ENCODE measurements at places on chromosomes 11 and 22.

- no peak for DNase-seq
Observed at GRCh38 chr11:118265954-118266353, 1.9 kb upstream of the MPZL2 start.

DNA sequence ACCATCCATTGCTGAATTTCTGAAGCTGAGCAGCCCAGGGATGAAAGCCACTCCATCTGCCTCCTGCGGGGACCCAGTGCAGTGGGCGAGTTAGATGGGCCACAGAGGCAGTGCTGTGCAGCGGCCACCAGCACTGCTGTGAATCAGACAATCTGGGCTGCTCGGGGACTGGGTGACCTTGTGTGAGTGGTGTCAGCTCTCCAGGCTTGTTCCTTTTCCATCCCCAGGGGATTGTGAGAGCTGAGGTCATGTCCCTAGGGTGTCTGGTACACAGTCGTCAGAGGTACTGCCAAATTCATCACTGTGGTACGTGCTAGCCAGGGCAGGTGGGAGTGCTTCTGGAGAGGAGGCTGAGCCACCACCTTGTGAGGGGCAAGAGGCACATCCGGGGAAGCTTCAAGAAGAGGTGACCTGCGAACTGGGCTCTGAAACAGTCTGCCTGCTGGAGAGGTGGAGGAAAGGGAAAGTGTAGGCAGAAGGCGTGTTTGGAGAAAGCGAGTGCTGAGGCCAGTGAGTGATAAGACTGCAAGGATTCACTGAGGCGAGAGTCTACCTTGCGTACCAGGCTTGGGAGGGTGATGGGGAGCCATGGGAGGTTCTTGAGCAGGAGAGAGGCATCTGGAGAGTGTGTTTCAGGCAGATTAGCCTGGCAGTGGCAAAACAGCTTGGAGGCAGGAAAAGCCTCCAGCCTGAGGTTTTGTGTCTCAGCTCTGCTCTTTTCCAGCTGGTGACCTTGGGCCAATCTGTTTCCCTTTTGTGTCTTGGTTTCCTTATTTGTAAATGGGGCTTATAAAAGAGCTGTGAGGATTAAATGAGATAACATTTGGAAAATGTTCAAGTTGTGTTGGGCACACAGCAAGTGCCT lies 22.7 kb downstream of the CACNA1I start:
- DNase-seq = no peak

GRCh38 chr11:60957188-60957587 lies 5.2 kb upstream of the SLC15A3 start:
- DNase-seq = no peak

DNA sequence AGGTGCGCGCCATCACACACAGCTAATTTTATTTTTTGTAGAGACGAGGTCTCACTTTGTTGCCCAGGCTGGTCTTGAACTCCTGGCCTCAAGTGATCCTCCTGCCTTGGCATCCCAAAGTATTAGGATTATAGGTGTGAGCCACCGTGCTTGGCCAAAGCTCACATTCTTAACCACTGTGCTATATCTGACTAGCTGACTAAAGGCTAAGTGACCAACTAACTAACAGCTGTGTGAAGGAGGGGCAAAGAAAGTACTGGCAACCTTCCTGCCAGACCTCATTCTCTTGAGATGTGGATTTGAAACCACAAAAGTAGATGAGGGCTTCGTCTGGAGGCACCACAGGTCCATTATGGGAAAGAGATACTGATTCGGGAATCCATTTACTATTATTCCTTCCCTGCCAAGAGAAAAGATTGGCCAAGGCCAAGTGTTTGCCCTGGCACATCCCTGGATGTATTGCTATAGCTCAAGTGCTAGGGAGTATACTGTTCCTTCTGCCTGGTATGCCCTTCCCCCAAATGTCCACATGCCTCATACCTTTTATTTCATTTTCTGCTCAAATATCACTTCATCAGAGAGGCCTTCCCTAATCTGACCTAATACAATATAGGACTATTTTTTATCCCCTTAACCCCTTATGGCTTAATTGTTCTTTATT lies 52.7 kb upstream of the RRM1 start:
- no peak for DNase-seq

DNA sequence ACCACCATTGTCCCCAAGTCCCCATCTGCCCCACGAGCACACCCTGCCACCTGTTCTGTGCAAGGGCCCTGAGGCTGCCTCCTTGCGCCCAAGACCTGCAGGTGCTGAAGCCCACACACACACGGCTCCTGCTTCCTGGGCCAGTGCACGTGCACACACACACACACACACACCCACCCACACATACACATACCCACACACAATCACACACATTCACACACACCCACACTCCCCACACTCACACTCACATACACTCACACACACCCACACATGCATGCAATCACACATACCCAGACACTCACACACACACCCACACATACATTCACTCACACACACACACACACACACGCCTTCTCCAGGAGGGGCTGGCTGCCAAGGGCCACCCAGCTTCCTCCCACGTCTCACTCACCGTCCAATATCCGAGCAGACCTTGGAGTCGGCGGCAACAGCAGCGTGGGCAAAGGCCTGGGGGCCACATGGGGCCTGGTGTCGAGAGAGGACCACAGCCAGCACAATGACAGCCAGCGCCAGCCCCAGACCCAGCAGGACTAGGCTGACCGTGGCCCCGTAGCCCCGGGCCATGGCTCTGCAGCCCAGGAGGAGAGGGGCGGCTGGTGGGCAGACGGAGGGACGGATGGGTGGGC lies 616 bp downstream of the GGT5 start:
- DNase-seq = no peak

DNA sequence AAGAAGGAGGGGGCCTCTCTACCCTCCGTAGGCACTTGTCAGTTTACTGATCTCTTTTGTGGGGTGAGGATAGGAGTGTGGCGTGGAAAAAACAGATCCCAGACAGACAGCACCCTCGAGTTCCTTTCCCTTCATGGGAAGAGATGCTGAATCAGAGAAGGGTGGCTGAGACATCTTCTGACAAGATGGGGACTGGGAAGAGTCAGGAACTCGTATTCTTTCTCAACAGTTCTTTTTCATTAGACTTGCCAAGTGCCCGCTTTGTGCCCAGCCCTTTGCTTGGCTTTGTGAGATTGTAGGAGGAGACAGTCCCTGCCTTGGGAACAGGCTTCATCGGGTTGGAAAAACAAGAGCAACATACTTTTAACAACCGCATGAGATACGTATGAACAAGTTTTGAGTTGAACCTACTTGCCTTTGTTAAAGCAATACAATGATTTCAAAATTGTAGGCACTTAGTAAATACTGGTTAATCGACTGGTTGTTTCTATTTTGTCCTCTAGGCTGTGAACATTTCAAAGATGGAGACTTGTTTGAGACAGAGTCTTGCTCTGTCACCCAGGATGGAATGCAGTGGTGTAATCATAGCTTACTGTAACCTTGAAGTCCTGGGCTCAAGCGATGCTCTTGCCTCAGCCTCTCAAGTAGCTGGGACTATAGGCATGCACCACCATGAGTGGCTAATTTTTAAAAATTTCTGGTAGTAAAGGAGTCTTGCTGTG lies 1.1 kb downstream of the RRM1 start:
- peak; percentile 50 for DNase-seq

DNA sequence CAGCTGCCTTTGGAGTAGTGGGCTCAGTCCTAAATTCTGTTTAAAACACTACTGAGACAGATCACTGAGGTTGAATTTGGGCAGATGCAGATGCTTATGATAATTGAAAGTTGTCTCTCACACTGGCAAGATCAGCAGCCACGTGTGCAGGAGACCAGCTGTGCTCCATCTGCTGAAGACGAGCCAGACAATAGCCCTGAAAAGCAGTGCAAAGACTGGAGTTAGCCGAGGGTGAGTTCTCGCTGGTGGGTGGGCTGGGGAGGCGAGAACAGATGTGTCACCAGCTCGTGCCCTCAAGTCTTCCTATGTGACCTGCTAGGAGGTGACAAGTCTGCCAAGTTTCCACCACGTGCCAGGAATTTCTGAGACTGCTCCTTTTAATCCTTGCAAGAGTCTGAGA lies 661.3 kb upstream of the B3GAT1 start:
- no peak for DNase-seq

DNA sequence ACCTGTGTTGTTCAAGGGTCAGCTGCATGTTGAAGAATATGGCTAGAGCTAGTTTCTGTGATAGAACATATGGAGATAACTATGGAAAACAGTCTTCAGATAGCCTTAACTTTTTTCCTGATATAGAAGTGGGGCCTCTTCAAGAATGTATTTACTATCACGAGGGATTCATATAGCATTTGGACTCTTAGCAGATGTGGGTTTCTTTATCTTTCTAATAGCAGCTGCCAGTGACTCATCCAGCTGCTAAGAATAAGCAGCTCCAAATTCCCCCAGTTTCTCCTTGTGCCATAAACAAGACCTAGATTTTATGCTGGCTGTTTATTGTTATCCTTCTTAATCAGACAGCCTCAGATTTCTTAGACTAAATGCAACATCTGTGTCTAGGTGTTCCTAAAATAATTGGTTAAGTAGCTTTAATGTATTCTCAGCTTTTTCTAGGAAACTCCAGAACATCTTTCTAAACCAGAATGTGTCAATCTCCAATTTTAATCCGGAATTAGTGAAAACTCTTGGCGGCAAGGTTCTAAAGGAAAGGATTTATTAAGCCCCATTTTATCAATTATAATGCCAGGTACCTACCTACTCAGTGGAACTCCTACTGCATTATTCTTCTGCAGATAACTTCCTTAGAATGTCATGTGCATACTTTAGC lies 119.8 kb downstream of the CSTPP1 start:
- DNase-seq = no peak

DNA sequence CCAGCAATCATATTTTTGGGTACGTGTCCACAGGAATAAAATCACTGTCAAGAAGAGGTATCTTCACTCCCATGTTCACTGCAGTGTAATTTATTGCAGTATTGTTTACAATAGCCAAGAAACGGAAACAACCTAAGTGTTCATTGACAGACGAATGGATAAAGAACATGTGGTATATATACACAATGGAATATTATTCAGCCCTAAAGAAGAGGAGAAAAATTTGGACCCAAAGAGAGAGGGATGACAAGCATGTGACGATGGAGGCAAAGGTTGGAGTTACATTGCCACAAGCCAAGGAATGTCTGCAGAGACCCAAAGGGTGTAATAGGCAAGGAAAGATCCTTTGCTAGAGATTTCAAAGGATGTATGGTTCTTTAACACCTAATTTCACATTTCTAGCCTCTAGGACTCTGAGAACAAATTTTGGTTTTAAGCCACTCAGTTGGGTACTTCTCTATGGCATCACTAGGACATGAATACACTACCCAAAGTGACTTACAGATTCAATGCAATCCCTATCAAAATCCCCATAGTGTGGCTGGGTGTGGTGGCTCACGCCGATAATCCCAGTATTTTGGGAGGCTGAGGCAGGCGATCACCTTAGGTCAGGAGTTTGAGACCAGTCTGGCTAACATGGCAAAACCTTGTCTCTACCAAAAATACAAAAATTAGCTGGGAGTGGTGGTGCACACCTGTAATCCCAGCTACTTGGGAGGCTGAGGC lies 31.1 kb upstream of the TOP3B start:
- no peak for DNase-seq

- no peak for DNase-seq
Observed at GRCh38 chr11:31821766-31822165, 10.6 kb upstream of the PAX6 start.

DNA sequence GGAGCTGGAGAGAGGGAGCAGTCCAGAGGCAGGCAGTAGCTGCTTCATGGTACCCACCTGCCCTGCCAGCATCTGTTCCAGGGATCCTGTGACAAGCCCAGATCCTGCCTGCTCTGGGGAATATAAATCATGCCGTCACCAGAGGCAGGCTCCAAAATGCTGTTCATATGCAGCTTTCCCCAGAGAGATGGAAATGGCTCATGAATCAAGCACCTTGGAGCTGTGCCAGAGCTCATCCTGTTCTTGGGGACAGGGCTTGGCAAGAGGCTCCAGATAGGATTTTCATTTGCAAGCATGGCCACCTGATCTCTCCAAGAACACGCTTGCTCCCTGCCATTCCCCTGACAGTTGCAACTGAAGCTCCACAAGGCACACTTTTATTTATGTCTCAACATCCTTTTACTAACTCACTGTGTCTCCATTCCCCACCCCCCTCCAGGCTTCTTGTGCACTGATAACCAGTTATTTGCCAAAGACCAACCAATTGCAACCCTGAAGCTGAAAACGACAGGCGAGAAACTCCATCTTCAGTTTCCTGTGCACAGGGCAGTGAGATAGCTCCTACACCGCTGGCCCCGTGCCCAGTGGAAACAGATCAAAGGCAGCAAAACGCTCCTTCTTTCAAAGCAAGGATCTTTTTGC lies 115.8 kb upstream of the PITPNB start:
- DNase-seq = no peak

- no peak for DNase-seq
Observed at GRCh38 chr11:77444261-77444660, 29.6 kb downstream of the PAK1 start.

Measured in SW 1271 (cell line).